ENCODE measurements at places on chromosomes 5 and 9.

DNA sequence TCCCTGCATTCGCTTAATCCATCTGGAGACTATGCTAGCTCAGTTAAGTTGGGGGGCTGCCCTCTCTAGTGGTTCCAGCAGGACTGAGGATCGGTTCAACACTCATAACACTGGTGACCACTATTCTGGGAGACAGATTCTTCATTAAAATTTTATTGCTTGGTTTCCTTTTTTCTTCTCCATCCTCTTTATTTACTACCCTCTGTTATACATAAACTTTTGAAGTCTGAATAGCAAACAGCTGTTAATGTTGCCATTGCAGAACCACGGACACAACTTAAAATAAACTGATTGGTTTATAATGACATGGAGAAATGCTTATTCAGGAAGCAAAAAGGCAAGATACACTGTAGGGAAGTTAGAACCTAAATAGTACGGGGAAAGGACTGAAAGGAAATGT, 22.1 kb downstream of the IQGAP2 start:
- no peak for DNase-seq

- no peak for DNase-seq
Measured at GRCh38 chr5:34703767-34704713, 47.9 kb downstream of the RAI14 start.

GRCh38 chr5:132274050-132274792, 16.7 kb downstream of the PDLIM4 start:
- DNase-seq, result no peak

GRCh38 chr5:45017568-45017967, 208.8 kb downstream of the MRPS30 start:
- no peak for DNase-seq
